Glomerular endothelial cell (primary cell): ENCODE measurements at places on chromosomes 1 and 21.

GRCh38 chr1:228194436-228194835, 13.4 kb upstream of the OBSCN start:
- no peak for DNase-seq

- no peak for DNase-seq
Measured at GRCh38 chr1:245549996-245550719, 395.4 kb downstream of the KIF26B start.

- no peak for DNase-seq
Measured at GRCh38 chr1:21537932-21538630, 28.9 kb downstream of the ALPL start.

- no peak for DNase-seq
Measured at GRCh38 chr21:41277846-41278245, 38.8 kb upstream of the FAM3B start.
